Left renal cortex interstitium (tissue), 4 donors: ENCODE measurements at places on chromosomes 13 and 19.

DNA sequence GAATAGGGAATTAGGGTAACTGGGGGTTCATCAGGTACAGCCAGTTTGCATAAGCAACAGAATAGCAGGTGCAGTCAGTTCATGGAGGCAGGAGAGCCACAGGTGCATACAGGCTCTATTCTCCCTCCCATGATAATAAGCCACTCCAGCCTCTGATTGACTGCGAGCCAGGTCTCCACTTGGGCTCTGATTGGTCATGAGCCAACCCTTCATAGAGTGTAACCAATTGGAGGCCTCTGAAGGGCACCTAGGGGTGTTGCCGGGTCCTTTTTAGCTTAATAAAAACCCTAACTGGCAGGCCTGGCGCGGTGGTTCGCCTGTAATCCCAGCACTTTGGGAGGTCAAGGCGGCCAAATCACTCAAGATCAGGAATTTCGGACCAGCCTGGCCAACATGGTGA lies 8.7 kb upstream of the CKM start:
- DNase-seq, result no peak

GRCh38 chr13:41008349-41008980 lies 10.7 kb downstream of the ELF1 start:
- no peak for DNase-seq

DNA sequence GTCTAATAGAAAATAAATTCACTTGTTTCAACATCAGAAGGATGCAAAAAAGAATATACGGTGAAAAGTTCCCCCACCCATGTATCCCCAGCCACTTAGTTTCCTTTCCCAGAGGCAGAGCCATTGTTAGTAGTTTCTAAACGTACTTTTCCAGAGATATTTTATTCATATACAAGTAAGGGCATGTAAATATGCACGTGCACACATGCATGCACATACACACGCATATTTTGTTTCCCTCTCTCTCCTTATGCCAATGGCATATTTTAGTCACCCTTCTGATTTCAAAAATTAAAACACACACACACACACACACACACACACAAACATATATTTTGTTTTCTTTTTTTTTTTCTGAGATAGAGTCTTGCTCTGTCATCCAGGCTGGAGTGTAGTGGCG lies 147.4 kb downstream of the PDS5B start:
- DNase-seq, result no peak

DNA sequence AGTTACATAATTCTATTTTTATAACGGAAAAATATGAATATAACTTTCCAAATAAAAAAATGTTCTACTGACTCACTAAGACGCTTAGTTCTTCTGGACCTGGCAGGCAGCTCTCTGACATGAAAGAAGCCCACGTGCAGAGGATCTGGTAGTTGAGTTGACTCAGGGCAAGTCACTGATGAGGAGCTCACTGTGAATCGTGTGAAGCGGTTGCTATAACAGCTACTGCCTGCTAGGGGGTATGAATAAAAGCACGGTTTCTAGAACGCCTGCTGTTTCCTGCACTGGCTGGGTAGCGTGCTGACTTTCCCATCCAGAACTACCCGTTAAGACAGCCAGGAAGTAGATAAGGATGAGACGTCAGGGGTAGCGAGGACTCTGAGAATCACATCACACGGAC lies 54.7 kb upstream of the WASF3 start:
- DNase-seq, result no peak

- no peak for DNase-seq
Observed at GRCh38 chr13:27263438-27263837, 7.2 kb upstream of the RASL11A start.

- DNase-seq, result no peak
Observed at GRCh38 chr13:101869553-101869952, 417.1 kb downstream of the ITGBL1 start.

- DNase-seq, result peak; percentile 76
Observed at GRCh38 chr19:19120308-19121231, 17.7 kb downstream of the TMEM161A start.

DNA sequence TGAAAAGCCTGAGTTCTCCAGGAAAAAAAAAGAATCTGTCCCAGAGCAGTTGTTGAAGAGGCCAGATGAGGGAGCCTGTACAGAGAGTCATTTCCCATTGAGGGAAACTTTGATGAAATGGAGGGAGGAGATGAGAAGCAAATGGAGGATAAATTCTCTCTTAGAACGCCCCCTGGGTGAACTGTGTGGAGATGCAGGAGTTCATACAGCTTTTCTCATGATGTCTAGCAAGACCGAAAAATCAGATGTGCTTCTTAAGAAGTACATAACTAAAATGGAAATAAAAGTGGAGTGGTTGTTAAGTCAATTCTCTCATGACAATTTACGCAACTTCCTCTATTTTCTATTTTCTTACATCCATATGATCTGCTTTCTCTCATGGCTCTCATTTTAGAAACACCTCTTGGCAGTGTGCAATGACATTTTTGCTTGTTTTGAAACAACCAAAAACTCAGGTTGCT lies 1263.1 kb downstream of the PCDH9 start:
- no peak for DNase-seq

GRCh38 chr13:40251343-40252032 lies 415.0 kb downstream of the FOXO1 start:
- DNase-seq, result no peak

DNA sequence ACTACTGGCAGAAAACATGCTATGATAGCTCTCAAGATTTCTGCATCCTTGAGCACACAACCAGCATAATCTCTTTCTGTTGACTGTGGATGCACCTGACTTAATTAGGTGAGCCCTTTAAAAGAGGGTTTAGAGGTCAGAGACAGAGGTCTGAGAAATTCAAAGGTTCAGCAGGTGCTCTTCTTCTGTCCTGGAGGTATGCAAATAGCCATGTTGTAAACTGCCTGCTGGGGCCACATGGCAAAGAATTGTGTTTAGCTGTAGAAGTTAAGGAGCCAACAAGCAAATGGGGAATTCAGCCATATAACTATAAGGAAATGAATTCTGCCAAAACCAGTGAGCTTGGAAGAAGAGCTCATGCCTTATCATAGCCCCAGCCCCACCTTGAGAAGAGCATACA lies 11.6 kb upstream of the DCLK1 start:
- no peak for DNase-seq

DNA sequence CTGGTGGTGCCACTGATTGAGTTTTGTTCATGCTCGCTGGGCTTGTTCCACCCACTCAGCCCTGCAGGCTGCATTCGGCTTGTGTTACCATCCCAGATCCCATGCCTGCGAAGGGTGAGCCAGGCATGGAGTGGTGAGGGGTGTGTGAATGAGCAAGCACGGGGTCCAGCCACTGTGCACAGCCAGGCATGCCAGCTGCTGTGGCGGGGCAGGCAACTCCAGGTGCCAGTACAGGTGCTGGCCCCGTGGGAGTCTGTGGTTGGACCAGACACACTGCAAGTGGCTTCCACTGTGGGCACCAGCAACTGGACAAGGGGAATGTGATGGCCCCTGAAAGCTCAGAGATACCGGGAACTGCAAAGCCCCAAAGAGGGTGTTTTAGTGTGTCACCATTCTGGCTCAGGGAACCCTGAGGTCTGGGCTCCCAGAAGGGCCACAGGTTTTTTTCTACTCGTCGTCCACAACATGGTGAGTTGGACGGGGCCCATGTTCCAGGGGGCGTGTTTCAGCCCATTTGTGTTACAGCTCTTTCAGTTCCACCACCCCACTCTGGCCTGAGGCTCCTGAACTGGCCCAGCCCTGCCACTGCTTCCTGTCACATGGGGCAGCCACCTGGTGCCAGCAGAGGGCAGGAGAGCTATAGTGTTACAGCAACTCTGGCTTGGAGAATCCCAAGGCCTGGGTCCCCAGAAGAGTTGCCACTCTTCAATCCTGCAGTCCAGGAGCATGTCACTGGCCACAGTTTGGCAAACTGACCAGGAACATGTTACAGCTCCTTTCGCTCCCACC lies 217.0 kb upstream of the OBI1 start:
- no peak for DNase-seq

DNA sequence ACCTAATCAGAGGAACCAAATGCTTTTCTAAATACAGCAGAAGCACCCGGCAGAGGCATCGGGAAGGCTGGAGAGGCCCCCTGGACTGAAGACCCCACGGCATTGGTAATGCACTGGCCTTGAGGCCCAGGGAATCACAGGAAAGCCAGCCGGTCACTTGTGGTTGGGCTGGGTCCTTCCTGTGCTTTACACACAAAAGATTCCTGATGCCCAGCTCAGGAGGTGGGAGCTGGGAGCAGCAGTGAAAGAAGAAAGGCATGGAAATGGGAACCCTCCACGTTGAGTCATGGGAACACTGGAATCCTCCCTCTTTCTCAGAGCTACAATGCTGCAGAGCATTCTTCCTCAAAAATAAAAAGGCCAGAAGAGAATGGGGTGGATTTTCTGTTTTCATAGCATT lies 126.4 kb downstream of the TNFRSF19 start:
- no peak for DNase-seq

DNA sequence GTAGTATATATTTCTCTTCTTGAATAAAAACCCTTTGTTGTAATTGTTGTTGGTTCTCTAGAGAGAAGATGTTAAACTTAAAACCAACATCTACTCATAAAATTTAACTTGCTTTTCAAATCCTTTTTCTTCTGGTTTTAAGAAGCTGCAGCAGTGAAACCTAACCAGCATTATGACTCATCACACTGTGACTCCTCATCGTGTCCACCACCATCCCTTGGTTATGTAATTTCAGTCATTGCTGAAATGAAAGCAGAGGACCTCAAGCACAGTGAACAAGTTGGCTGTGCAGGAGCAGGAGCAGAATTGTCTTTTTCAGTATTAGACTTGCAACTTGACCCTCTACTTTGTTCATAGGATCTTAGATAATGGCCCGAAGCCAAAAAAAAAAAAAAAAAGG lies 64.9 kb upstream of the HTR2A start:
- no peak for DNase-seq

GRCh38 chr13:37194428-37194861 lies 89.0 kb upstream of the CSNK1A1L start:
- DNase-seq, result no peak

- DNase-seq, result no peak
Observed at GRCh38 chr19:41932259-41932719, 4.0 kb upstream of the ERFL start.

DNA sequence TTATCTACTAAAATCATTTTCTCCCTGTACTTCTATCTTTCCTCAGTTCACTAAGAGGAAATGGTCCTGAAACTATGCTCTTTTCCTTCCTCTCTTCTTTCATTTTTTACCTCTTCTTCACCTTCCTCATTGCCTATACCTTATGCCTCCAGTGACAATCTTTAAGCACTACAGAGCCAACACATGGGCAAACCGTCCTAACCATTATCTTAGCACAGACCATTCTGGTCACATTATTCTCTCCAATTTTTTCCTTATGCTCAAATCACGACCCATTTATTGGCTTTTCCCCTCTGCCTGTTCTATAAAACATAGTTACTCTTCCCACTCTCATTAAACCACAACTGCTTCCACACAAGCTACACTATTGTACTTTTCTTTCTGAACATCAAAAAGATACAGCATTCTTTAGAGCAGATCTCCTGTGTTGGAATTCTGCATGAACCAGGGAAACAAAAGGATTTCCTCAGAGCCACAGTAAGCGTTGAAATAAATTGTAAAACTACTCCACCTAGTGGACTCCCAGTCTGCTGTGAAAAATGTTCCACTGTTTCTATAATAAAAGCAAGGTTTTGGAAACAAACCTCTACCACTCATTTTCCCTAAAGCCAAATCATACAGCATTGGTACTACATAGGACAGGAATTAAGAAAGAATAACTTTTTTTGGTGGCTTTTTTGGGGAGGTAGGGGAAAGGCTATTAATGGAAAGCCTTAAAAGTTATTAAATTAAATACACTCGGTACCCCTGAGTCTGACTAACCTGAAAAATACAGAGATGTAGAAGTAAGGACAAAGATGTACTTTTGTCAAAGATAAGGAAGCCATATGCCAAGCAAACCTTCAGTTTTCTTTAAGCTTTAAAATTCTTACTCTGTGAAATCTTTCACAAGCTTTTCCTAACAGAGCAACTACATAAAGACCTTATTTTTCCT lies 19.5 kb downstream of the NUFIP1 start:
- no peak for DNase-seq

- peak; percentile 80 for DNase-seq
Observed at GRCh38 chr19:35879770-35880317, 11.5 kb downstream of the APLP1 start.

- DNase-seq, result no peak
Observed at GRCh38 chr19:52536448-52536800, 9.0 kb downstream of the ZNF808 start.

GRCh38 chr13:93289842-93290241 lies 63.2 kb downstream of the GPC6 start:
- no peak for DNase-seq

- DNase-seq, result no peak
Observed at GRCh38 chr19:5624018-5624663, 1.3 kb downstream of the SAFB start.

GRCh38 chr13:34004676-34005075 lies 186.7 kb downstream of the RFC3 start:
- no peak for DNase-seq

DNA sequence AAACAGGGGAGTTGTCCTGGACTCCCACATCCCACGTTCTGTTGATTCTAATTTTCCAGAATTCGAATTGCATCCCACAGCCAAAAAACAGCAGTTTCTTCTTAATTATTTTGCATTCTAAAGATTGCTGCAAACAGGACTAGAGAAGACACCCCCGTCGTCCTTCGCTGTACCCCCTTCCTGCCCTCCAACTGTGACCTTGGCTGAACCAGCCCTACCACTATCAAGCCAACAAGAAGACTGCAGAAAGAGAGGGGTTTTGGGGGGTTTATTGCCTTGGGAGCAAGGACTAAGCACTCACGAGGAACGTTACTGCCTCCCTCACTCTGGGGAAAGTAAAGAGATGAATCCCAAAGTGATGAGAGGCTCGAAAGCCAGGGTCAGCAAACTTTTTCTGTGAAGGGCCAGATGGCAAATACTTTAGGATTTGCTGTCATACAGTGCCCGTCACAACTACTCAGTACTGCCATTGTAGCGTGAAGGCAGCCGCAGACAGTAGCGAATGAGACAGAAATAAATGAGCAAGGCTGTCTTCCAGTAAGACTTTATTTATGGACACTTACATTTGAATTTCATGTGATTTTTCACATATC lies 32.5 kb upstream of the KATNAL1 start:
- no peak for DNase-seq

- DNase-seq, result no peak
Observed at GRCh38 chr13:113252516-113253095, 43.2 kb downstream of the CUL4A start.

DNA sequence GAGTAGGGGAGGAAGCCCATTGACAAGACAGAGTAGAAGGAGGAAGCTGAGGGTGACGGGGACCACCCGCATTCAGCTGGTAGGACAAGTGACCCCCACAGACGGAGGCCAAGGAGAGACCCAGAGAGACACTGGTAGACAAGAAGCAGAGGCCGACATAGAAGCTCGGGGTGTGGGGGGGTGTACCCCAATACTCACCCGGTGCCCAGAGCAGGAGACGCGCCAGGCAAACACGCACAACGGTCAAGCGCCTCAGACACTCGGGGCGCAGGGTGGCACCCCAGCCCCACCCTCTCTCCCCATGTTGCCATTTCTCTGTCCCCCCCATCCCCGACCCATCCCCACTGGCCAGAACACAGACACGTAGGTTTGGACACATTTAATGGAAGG lies 23.5 kb downstream of the SHANK1 start:
- no peak for DNase-seq

- no peak for DNase-seq
Observed at GRCh38 chr13:103466761-103467160, 400.5 kb upstream of the SLC10A2 start.

- DNase-seq, result no peak
Observed at GRCh38 chr19:39818626-39819097, 15.3 kb downstream of the DYRK1B start.

- DNase-seq, result no peak
Observed at GRCh38 chr19:6818246-6818645, 45.7 kb downstream of the VAV1 start.
